ENCODE measurements at places on chromosomes 5 and 9.

DNA sequence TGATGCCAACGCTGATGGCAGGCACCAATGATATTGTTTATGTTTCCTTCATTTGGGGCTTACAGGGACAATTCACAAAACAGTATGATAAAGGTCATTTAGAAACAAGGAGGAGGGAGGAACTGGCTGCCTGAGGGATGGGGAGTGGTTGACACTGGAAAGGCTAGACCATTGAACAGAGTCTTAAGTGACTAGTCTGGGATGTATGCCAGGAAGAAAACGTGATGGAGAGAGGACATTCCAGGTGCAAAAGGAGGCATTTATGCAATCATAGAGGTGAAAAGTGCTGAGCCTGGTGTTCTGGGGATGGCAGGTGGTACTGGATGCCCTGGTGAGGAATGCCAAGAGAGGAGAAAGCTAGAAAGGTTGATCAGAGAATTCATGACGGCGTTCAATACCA, 153.4 kb downstream of the ZNF462 start:
- DNase-seq: no peak

DNA sequence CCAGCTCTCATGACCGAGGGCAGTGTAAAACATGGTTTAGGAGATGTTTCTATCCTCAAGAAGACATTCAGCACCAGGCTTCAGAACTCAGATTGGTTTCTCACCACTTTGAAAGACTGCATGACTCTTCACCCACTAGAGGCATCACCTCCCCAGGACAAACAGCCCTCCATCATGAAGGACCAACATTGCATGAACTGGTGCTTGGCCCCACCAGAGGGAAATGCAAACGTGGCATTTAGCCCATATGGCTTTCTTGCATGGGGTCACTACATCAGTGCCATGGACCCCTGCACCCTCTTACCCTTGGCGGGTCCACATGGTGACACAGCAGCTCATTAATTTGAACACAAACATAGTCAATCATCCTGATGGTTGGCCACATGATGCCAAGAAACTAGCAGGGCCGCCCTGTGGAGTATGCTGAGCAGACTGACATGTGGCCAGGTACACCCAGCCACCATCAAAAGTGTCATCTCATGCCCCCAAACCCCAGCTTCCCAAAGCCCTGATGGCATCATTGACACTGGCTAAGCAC, 129.5 kb upstream of the FSTL4 start:
- DNase-seq: no peak

- DNase-seq: no peak
These were observed 2030.6 kb upstream of the NUDT12 start for GRCh38 chr5:105593011-105593760.

DNA sequence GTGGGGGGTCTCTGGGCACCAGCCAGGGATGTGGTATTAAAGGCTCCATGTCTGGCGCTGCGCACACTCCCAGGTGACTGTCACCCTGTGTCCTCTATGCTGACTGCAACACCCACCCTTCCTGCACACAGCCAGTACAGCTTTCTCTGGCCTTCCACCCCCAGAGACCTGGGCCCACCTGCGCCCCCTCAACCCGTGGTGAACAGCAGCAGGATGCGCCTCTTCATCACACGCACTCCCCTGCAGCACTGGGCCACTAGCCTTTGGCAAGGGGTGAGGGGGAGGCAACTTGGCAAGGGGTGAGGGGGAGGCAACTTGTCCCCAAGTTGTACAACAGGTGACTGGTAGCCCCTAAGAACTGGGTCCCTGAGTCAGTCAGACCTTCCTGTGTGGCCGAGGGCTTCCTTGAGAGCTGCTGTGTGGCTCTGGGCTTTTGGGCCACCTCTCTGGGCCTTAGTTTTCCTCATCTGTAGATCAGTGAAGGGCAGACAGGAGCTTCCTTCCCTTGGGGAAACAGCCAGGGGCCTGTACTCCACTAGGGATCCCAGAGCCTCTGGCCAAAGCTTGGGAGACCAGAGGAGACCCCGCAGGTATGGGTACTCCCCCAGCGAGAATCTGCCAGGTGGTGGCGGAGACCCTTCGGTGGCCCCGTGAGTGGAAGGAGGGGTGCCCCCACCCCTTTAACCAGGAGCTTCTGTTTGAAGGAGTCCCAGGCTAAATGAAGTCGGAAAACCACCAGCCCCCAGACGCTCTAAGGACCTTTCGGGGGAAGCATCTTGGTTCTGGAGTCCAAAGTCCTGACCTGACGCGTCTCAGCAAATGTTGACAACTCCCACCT, 4.5 kb downstream of the CRAT start:
- no peak for DNase-seq

DNA sequence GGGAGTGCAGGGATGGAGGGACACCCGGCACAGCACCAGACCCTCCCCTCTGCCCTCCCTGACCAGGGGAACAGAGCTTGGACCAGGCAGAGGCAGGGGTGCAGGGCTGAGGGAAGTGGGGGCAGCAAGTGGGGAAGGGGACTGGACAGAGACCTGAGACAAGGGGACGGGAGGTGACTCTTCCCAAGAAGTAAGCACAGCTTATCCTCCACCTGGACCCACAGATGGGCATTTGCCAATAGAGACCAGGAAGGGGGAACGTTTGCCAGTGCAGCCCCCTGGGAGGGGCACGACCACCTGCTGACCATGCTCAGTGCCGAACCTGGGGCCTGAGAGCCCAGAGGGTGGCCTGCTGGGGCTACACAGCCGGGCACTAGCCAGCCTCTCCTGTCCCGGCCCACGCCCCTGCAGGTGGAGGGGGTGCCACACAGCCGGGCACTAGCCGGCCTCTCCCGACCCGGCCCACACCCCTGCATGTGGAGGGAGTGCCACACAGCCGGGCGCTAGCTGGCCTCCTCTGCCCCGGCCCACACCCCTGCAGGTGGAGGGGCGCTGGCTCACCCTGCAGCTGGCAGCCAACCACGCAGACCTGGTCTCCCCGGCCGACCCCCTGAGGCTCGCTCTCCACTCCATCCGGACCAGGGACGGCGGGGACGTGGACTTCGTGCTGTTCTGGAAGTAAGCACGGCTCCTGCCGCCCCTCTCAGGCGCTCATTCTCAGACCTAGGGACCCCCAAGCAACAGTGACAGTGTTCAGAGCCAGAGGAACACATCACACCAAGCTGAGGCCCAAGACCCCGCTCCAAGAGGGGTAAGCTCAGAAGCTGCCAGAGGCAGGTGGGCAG, 24.3 kb downstream of the GLT6D1 start:
- DNase-seq: no peak

DNA sequence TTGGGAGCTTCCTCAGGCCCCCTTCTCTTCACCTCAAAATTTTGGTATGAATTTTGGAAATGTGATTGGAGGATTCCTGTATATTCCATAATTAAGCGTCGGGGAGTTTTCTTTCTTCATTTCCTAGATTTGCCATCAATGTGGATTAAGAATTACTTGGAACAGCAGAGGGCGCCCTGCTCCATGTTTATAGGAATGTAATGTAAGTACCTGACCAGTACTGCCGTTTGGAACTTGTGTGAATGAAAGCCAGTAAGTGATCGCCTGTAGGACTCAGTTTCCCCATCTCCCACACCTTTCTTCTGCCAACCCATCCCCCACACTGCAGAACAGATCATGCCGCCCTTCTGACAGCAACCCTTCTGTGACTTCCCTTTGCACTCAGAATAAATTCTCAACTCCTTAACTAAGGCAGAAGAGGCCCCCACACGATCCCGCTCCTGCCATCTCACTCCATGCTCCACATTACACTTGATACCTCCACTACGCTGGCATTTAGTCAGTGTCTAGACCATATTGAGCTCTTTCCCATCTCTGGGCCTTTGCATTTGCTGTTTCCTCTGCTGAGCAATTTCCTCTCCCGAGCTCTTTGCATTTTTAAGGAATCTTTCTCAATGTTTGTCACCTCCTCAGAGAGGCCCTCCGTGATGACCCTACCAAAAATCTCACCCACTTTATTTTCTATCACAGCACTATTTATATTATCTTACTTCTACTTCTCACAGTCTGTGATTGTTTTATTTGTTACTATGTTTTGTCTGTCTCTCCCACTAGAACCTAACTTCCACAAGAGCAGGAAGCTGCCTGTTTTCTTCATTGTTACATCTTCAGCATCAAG, 79.5 kb upstream of the HTR4 start:
- DNase-seq: peak; percentile 64

- no peak for DNase-seq
These were observed 217.6 kb upstream of the ANKRD55 start for GRCh38 chr5:56450766-56451165.

DNA sequence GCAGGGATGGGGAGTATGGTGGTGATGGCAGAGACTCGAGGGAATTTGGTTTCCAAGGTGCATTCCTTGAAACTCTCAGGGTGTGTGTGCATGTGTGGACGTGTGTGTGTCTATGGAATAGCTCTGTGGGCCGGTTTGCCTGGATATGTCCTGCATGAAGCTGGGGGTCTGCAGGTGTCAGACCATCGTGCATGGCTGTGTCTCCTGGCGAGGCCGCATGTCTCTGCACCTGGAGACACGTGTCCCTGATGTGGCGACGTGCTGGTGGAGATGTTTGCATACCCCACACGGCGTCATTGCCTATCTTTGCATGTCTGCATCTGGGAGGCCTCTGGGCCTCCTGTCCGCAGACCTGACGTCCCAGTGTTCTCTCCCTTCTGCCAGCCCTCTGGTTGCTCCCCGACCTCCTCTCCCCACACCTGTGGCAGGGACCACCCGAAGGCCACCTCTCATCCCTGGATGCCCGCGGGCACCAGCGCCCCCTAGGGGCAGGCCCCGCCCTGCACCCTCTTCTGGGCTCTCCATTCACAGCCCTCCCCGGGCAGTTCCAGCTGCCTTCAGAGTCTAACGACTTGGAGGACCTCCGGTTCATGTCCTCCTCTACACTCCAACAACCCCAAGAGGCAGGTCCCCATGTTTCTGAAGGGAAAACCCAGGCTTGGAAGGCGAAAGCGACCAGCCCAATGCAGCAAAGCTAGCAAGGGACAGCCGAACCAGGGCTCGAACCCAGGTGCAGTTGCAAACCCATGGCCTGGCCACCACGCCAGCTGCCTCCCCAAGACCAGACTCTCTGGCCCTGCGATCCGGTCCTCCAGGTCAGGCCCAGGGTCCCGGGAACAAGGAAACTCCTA, 88.6 kb downstream of the LMX1B start:
- DNase-seq: no peak

All from SK-N-MC (cell line).